A172 (cell line): ENCODE measurements at places on chromosomes 12 and 14. TPM values are rescaled to one million over a fixed set of nuclear protein-coding genes. Genes with fewer than 3 reads are reported as not detected.

DNA sequence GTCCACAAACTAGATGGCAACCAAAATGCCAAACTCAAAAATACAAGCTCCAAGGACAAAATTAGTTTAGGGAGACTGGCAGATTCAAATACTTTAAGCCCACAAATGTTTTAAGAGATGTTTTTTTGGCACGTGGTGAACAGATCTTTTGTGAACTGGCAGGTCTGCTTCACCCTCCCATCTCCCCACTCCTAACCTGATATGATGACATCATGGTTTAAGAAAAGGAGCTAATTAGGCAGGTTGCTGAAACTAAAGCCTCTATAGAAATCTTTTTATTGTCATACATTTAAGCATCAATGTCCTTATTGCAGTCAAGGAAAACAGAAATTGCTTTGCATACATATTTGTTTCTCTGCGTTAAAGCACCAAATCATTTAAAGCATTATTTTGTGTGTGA lies 5.8 kb downstream of the LRIG3 start:
- DNase-seq: no peak

DNA sequence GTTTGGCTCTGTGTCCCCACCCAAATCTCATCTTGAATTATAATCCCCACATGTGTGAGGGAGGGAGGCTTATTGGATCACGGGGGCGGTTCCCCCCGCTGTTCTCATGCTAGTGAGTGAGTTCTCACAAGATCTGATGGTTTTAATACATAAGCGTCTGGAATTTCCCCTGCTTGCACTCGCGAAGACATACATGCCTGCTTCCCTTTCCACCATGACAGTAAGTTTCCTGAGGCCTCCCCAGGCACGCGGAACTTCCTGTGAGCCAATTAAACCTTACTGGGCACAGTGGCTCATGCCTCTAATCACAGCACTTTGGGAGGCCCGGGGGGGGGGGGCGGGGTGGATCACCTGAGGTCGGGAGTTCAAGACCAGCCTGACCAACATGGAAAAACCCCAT lies 60.8 kb downstream of the R3HDM2 start:
- DNase-seq: no peak

DNA sequence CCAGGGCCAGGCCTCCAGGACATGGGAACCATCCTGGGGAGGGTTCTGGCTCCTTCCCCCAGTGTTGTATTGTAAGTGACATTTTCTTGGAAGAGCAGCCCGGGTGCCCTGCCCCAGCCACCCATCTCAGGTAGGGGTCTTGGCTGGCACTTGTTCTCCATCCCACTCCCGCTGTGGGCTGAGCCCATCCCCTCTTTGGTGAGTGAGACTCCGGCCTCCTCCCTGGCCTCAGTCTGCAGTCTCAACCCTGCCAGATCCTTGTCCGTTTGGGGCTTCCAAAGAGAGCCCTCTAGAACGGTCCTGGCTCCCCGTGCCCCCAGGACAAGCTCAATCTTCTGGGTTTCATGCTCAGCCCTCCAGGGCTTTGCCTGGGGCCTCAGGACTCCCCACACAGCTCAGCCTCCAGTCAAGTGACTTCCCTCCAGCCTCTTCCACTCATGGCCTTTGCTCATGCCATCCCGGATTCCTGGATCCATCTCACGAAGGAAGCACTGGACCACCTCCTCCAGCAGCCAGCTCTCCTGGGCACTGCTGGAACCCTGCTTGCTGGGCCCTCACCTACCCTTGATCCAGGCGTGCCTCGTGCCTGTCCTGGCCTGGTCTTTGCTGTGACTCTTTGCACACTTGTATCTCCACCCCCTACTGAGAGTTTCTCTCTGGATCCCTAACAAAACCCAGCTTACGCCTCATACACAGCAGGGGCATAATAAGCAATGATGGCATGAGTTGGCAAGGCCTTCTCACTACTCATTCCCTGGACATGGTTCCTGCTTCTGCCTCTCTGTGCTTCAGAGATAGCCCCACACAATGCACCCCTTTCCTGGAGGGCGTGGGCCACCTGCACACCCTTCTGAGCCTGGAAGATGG lies 297.4 kb upstream of the RTL1 start:
- DNase-seq: no peak

DNA sequence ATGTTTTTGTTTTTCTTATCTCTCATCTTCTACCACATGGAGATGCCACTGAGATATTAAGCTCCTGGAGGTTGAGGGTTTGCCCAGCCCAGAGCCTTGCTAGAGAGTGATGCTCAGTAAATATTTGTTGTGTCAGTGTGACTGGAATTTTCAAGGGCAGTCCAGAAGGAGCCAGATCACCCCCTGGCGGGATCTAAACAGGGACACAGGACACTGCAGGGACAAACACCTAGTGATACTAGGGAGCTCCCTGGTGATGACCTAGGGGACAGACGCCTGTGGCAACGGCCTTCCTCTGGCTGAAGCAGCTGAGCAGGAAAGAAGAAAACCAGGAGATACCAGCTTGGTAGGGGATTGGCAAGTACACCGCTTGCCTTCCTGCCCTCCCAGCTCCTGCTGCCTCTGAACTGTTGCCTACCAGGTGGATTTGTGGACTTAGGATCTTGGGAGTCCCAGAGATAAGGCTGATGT lies 714.4 kb upstream of the TBX3 start:
- peak; percentile 52 for DNase-seq

- DNase-seq: no peak
These were observed 1640.0 kb upstream of the SEL1L start for GRCh38 chr14:83173687-83174086.

DNA sequence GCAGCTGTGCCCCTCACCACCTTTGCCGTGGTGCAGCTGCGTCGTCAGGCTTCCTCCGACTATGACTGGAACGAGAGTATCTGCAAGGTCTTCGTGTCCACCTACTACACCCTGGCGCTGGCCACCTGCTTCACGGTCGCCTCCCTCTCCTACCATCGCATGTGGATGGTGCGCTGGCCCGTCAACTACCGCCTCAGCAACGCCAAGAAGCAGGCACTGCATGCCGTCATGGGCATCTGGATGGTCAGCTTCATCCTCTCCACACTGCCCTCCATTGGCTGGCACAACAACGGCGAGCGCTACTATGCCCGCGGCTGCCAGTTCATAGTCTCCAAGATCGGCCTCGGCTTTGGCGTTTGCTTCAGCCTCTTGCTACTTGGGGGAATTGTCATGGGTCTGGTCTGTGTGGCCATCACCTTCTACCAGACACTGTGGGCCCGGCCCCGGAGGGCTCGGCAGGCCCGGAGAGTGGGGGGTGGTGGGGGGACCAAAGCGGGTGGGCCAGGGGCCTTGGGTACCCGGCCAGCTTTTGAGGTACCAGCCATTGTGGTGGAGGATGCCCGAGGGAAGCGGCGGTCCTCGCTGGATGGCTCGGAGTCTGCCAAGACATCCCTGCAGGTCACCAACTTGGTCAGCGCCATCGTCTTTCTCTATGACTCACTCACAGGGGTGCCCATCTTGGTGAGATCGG lies 2.6 kb downstream of the GPR162 start:
- DNase-seq: no peak

GRCh38 chr12:116498471-116498870 lies 60.7 kb upstream of the MAP1LC3B2 start:
- DNase-seq: no peak

The PDZRN4 gene
- not detected in 2 replicates for total RNA-seq

GRCh38 chr14:52313462-52313861 lies 650 bp upstream of the PTGER2 start:
- no peak for DNase-seq

- no peak for DNase-seq
These were observed 32.4 kb downstream of the ADCK1 start for GRCh38 chr14:77832297-77832696.

DNA sequence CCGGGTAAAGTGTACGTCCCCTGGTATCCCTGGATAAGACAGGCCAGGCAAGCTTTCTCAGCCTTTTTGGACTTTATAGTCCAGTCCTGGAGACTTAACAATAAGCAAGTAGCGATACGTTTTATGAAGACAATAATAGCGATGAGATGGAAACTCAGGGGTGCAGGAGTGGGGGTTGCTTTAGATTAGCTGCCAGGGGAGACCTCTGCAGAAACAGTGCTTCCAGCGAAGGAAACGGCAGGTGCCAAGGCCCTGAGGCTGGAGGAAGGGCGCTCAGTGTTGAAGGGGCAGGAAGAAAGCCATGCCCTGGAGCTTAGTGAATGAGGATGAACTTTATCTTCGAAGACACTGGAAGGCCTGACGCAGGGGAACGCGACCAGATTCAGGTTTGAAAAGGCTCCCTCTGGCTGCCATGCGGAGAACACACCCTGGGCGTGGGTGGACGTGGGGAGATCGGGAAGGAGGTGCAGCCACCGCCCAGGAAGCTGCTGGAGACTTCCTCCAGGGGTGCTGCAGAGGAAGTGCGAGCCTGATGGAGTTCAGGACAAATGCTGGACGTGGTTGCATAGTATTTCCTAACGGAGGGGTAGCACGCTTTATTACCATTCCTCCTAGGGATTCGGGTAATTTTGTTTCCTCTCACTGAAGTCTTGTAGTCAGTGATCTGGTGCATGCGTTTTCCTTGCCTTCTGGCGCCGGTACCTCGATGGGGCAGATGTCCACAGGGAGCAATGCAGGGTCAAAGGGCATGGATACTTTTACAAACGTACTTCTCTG lies 26.1 kb upstream of the UBC start:
- DNase-seq: peak; percentile 91

The MYH7 gene
- total RNA-seq: not detected in 2 replicates
